ENCODE measurements at places on chromosomes 1 and 21.
A peak's percentile ranks its signal among the peaks of the same experiment; 100 is the strongest.

- peak; percentile 70 for DNase-seq
Observed at GRCh38 chr1:11790880-11791715, 14.7 kb downstream of the MTHFR start.

GRCh38 chr21:37263827-37264600 is 3.1 kb downstream of the VPS26C start:
- no peak for DNase-seq

- DNase-seq = no peak
Observed at GRCh38 chr21:36700971-36701755, 2.2 kb downstream of the SIM2 start.

DNA sequence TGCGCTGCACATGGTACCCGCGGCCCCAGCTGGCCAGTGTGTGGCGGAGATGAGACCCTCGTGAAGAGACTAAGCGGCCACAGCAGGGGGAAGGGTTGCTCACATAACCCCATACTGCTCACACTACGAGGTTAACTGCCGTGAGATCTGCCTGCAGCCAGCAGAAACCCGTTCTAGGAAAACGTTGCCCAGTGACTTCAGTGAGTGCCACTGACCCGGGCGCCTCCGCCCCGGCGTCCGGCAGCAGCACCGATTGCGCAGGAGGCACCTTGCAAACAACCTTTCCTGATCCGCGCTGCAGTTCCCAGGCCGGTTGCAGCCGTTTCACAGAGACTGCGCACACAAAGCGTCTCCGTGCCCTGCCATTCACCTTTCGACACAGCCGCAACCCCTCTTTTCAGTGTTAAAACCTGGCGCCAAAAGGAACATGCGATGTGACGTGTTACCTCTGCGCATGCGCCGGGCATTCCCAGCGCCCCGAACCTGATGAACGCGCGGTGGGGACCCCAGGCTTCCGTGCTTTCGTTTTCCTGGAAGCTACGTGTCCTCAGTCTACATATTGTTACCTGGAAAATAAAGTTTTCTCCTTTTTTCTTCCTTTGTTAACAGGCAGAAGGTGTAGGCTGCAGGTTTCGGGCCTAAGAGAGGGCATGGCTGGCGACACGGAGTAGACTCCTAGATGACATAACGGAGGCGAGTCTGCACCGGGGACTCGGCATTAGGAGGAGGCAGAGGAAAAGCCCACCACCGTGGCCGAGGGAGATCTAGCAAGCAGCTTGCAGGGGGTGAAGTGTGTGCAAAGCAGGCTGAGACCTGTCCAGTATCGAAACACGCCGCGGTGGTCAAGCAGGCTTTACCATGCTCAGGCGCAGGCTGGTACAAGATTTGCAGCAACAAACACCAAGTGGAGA is 8.9 kb downstream of the VPS26C start:
- DNase-seq = peak; percentile 55

DNA sequence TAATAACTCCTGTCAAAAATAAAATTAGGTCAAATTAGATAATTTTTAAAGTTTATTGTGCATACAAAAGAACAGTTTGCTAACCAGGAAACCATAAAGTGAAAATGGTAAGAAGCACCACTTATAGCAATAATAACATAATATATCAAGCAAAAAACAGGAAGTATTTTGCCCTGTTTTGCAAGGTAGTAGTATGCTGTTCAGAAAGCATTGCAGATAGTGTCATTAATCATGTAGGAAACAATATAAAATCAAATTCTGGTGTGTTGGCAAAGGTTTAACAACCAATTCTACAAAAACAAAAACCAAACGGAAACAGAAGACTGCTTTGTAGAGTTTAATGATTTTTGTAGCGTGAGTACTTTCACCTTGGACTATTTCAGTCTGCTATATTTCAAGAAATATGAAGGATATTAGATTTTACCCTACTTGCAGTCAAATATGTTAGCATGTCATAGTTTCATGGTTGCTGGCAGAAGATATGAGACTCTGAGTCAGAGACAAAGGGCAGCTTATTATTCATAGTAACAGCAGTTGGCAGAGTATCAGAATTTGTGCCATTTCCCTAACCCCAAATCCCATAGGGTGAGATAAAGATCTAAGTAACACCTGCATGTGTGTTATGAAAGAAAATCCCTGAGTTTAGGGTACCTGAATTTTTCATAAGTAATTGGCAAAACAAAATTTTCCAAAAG is 729.0 kb upstream of the BRINP3 start:
- DNase-seq = no peak

- no peak for DNase-seq
Observed at GRCh38 chr1:105632342-105633196, 1423.9 kb upstream of the PRMT6 start.

DNA sequence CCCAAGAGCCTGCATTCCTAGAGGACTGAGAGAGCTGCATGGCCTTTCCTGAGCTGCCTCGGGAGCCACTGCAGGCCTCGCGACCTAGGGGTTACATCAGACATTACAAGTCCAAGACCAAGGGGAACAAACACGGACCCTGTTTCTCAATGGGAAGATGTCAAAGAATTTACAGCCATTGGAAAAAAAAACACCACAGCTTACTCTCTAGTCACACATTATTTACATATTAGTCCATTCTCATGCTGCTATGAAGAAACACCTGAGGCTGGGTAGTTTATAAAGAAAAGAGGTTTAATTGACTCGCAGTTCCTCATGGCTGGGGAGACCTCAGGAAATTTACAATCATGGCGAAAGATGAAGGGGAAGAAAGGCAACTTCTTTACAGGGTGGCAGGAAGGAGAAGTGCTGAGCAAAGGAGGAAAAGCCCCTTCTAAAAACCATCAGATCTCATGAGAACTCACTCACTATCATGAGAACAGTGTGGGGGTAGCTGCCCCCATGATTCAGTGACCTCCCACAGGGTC is 8.4 kb upstream of the PRMT2 start:
- no peak for DNase-seq

GRCh38 chr1:10106756-10107475 is 74.2 kb downstream of the UBE4B start:
- no peak for DNase-seq

DNA sequence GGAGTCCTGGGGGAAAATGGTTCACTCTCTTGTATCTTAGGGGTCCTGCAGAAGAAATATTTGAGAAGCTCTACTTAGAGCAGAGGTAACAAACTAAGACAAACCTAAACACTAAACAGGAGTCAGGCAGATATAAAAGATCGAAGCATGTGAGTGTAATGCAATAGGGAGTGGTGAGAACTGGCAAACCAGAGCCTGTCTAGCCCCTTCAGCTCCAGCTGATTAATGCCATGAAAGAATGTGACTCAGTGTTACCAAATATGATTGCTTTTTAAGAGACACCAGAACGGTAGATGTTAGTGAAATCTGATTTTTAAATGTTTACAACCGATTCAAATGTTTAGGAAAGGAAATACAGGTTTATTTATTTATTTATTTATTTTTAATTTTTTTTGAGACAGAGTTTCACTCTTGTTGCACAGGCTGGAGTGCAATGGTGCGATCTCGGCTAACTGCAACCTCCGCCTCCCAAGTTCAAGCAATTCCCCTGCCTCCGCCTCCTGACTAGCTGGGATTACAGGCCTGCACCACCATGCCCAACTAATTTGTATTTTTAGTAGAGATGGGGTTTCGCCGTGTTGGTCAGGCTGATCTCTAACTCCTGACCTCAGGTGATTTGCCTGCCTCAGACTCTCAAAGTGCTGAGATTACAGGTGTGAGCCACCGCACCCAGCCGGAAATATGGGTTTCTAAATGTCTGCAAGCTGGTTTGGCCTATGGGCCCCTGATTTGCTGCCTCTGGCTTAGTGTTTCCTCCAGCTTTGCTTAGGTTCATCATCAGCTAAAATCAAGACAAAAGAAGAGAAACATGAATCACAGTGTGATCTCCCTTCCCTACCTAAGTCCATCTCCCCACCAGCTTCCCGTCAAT is 12.2 kb downstream of the TXNIP start:
- no peak for DNase-seq

GRCh38 chr1:221184131-221184794 is 305.0 kb downstream of the HLX start:
- DNase-seq = no peak

DNA sequence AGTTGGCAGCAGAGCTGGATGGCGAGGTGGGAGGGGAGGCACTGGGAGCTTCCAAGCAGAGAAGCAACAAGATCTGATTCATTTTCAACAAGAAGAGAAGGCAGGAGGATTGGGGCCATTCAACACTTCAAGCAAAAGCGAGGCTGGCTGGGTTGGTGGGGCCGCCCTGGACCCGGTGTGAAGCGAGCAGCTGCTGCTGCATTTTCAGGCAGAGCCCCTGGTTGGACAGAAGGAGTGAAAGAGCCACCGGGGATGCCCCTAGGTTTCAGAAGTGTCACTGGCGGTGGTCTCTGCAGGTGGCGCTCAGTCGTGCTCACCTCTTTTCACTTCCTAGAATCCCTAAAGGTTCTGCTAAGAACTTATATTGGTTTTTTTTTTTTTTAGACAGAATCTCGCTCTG is 18.0 kb downstream of the SLC2A7 start:
- DNase-seq = no peak

DNA sequence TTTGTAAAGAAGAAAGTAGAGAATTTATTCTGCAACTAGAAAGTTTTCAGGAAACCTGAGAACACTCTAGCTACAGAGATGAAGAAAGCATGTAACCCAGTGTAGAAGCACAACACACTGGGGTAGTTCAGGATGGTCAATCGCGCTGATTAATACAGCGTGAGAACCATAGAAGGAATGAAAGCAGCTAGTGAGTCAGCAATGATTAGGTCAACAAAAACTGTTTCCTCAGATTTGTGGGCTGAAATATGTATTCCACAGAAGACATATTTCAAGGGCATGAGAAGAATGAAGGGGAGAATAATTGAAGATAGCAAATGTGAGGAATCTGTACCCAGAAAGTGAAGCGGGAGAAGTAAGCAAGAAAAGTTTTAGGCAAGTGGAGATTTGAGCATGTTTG is 97.8 kb upstream of the ADGRL2 start:
- peak; percentile 98 for DNase-seq

DNA sequence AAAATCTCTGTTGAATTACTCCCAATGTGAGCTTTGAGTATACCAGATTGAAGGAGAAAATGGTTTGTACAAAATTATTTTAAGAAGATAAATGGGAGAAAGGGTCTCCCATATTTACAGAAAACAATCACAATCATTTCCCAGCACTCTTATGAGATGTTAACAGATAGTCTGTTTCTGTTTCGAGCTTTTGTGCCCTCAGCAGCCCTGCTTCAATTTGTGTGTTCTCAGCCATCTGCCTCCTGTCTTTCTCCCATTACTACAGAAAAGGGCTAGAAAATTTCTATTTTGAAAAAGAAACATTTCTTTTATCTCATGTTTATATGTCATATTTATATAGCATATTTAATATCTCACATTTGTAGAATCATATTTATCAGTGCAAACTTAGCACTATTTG is 498.4 kb downstream of the TTLL7 start:
- no peak for DNase-seq

DNA sequence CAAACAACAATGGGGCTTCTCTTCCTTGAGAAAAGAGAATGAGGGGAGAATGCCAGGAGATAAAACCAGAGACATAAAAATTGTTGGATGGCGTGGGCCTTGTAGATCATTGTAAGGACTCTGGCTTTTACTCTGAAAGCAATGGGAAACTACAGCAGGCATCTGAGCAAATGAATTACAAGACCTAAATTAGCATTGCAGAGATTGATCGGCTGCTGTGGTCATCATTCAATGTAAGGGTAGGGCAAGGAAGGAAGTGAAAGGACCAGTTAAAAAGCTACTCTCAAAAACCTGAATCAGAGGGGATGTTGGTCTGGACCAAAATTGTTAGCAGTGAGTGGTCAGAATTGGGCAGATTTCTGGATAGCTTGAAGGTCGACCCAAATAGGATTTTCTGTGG is 21.4 kb downstream of the FMO3 start:
- no peak for DNase-seq

DNA sequence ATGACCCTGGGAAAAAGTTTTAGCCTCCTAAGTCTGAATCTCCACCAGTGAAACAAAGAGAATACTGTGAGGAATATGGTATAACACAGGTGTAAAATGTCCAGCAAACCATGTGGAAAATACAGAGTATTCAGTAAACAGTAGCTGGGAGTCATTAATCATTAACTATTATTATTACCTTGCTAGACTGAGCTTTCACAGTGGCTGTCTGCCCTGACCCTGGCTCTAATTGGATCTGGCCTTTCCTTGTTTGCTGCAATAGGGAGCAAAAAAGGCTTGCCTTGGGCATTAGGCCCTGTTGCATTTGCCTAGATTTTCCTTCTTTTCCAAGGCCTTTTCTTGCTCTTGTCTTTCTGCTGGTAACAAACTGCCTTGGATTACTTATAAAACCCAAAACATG is 179.1 kb upstream of the BEND5 start:
- no peak for DNase-seq

GRCh38 chr1:165580931-165581871 is 37.4 kb downstream of the LRRC52 start:
- no peak for DNase-seq

DNA sequence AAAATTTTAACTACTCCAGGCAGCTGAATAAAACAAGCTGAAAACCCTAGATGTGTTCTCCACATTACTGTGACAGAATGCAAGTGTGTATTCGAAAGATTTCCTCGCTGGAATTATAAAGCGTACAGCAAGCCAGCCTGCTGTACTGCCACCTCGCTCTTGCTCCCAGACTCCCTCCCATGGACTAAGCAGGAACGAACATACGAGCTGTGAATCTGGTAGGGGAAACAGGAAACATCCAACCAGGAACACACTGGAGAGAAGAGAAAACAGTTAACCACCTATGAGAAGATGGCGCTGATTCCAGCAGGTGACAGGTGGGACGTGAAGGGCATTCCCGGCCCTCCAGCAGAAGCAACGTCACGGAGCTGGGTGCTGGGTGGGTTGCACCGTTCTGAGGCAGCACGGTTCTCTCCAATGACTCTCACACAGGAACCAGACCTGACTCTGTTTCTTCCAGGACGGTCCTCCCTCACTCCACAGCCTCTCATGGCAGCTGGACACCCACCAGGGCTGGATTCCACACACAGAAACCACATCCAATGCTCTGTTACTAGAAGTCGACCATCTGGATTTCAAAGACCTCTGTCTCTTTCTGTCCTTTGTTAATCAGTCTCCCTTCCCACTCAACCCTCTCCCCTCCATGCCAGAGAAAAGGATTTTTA is 219.2 kb downstream of the RERE start:
- DNase-seq = no peak

DNA sequence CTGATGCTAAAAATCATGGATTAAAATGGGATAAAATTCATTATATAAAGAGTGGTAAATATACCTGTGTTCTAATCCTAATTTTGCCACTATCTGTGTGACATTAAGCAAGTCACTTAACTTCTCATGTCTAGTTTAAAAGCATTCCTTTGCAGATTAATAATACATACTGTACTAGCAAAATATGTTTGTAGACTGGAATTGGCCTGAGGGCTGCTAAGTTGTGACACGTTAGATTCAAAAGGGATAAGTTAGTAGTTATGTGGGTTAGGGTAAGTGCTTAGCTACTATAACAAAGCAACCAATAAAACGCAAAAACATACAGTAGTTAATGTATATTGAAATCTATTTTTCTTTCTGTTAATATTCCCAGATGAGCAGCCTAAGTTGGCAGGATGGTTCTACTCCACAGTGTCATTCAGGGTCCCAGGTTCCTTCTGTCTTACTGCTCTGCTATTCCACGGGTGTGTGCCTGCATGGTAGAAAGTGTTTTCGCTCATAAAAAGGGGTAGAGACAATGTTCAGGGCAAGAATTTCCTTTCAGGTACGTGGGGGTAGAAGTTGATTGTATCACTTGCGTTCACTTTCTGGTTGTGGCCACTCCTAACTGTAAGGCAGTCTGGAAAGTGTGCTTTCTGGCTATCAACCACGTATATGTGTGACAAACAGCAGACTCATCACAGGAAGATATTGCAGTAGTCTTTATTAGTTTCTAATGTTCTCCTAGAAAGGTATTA is 239.8 kb downstream of the NFIA start:
- DNase-seq = peak; percentile 89

Data from PC-9 (cell line).